Activated T-helper 2 cell treated with anti-CD3 and anti-CD28 coated beads, Interferon-gamma antibody, Interleukin-2, Interleukin-4, amounts not matched to agents 10 μg/mL and 5 μg/mL and 100 μg/mL, durations not matched to agents 14 hours and 24 hours and 36 hours (primary cell): ENCODE measurements at places on chromosomes 7 and 10. TPM values are rescaled to one million over a fixed set of nuclear protein-coding genes. Genes with fewer than 3 reads are reported as not detected.

- H3K27ac ChIP-seq, result no peak overlapping the region
- H3K4me1 ChIP-seq, result no peaks in the 10 kb centered on the region
- H3K4me3 ChIP-seq, result no peak overlapping the region
Measured at GRCh38 chr10:662686-663465, 26.6 kb downstream of the DIP2C start.

DNA sequence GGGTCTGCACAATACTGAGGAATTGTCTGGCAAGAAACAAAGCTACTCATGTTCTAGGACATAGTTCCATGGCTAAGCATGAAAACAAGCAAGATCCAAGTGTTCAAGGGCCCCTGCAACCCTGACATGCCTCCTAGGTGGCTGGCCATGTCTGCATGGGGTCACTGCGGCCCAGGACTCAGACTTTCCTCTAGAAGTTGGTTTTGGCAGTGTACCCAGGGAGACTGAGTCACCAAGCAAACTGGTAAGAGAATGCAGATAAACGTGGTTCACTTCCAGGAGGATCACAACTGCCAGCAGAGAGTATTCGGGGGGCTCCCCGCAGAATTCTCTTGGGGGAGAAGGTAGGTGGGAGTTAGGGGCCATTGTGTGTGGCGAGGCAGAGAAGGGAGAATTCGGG lies 7.4 kb upstream of the PFKFB3 start:
- H3K4me3 ChIP-seq, result no peak overlapping the region
- H3K4me1 ChIP-seq, result peaks cover 33% of the 10 kb centered on the region
- H3K27me3 ChIP-seq, result no peaks in the 10 kb centered on the region
- no peak overlapping the region for H3K27ac ChIP-seq
- peaks cover 12% of the 10 kb centered on the region for H3K36me3 ChIP-seq

DNA sequence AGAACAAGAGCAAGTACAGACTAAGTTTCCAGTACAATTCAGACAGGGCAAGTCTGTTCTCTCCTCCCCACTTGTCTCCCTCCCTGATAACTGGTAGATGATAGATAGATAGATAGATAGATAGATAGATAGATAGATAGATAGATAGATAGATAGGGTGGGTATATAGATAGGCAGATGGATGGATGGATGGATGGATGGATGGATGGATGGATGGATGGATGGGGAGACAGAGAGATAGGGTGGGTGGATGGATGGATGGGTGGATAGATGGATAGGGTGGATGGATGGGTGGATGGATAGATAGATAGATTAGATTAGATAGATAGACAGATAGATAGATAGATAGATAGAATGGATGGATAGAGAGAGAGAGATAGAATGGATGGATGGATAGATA lies 152.8 kb upstream of the MKLN1 start:
- H3K4me1 ChIP-seq, result no peaks in the 10 kb centered on the region
- no peaks in the 10 kb centered on the region for H3K36me3 ChIP-seq
- no peak overlapping the region for H3K4me3 ChIP-seq

DNA sequence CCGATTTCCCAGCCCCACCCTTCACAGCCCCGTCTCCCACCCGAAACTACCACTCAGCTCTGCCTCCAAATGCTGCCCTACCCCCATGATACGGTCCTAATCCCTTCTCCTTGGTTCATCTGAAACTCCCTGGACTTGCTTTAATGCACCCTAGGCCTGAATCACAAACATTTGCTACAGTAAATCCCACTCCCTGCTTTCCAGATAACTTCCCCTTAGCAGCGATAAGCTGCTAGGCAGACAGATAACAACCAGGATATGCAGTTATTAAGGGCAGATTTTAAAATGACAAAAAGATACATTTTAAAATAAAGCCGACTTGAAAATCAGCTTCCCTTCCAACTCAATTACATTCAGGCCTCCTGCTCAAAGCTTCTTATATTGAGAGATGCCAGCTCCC lies 514.7 kb downstream of the GRID1 start:
- no peak for DNase-seq
- no peak overlapping the region for H3K4me3 ChIP-seq
- H3K27ac ChIP-seq, result no peak overlapping the region
- no peaks in the 10 kb centered on the region for H3K36me3 ChIP-seq
- H3K4me1 ChIP-seq, result peaks cover under 1% of the 10 kb centered on the region

GRCh38 chr10:131346456-131346855 lies 34.9 kb upstream of the TCERG1L start:
- H3K36me3 ChIP-seq, result no peaks in the 10 kb centered on the region
- no peak overlapping the region for H3K4me3 ChIP-seq
- no peaks in the 10 kb centered on the region for H3K27me3 ChIP-seq
- H3K27ac ChIP-seq, result no peak overlapping the region
- DNase-seq, result no peak

DNA sequence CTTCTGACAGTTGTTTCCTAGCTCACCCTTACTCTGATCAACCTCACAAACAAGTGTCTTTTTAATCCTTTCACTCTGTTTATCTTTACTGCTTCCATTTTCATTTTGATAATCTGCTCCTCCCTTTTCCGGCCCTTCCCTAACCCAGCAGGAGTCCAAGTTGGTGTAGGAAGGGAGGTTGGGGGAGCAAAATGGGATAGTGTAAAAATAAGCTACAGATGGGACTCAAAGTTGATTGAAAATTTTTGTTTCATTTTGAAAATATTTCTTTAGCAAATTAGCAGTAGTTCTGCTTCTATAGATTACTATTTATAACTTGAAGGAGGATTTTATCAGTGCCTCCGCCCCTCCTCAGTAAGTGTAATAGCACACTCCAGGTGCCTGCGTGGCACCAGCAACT lies 112.0 kb downstream of the WNT2 start:
- peaks cover 2% of the 10 kb centered on the region for H3K4me1 ChIP-seq
- H3K27me3 ChIP-seq, result no peaks in the 10 kb centered on the region
- no peak overlapping the region for H3K4me3 ChIP-seq
- no peaks in the 10 kb centered on the region for H3K36me3 ChIP-seq
- H3K27ac ChIP-seq, result no peak overlapping the region
- DNase-seq, result no peak

- H3K27ac ChIP-seq, result no peak overlapping the region
- no peaks in the 10 kb centered on the region for H3K4me1 ChIP-seq
- H3K36me3 ChIP-seq, result no peaks in the 10 kb centered on the region
- no peak for DNase-seq
- H3K27me3 ChIP-seq, result peaks cover 7% of the 10 kb centered on the region
Measured at GRCh38 chr10:119005362-119006043, 24.0 kb upstream of the NANOS1 start.

DNA sequence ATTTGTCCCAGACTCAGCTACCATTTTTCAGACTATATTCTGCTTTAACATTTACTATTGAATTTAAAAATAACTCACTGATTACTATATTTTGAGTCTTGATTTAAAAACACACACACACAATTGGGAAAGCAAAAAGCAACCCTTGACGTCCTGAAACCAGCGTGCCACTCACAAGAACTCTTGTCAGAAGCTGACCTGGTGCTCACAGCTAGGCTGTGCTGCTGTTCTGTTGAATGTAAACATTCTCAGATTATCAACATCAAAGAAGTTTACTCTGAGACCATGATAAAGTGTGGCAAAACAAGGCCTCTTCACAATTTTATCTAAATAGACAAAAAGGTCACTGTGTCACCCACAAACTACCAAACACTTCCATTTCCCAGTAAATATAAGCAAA lies 62.6 kb upstream of the CACNA2D1 start:
- no peaks in the 10 kb centered on the region for H3K36me3 ChIP-seq
- no peak overlapping the region for H3K4me3 ChIP-seq
- H3K27ac ChIP-seq, result no peak overlapping the region
- H3K27me3 ChIP-seq, result no peaks in the 10 kb centered on the region
- no peaks in the 10 kb centered on the region for H3K4me1 ChIP-seq

- H3K4me1 ChIP-seq, result no peaks in the 10 kb centered on the region
- peaks cover 3% of the 10 kb centered on the region for H3K27me3 ChIP-seq
- no peak for DNase-seq
Measured at GRCh38 chr10:60677531-60678129, 100.6 kb upstream of the CDK1 start.

- DNase-seq, result no peak
- peaks cover 59% of the 10 kb centered on the region for H3K36me3 ChIP-seq
- no peaks in the 10 kb centered on the region for H3K27me3 ChIP-seq
- H3K4me3 ChIP-seq, result peak overlapping the region; percentile 11
- peak overlapping the region; percentile 88 for H3K27ac ChIP-seq
Measured at GRCh38 chr7:7672545-7673239, 32.1 kb downstream of the UMAD1 start.

DNA sequence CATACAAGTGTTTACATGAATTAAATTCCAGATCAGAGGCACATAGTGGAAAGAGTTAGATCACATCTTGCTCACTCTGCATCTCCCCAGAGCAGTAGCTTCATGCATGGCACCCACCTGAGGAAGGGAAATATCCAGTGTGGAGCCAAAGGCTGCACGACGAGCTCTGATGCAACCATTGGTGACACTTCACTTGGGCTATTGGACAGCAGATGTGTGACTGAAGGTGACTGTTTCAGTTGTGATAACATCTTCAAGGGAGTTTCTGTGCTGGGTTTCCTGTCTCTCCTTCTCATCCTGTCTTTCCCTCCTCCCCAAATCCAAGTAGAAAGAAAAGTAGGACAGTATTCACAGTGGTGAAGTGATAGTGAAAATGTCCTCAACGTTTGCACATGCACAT lies 115.0 kb downstream of the TAF3 start:
- peaks cover 11% of the 10 kb centered on the region for H3K36me3 ChIP-seq
- H3K27me3 ChIP-seq, result no peaks in the 10 kb centered on the region
- no peak overlapping the region for H3K4me3 ChIP-seq
- no peak overlapping the region for H3K27ac ChIP-seq
- H3K4me1 ChIP-seq, result peaks cover 13% of the 10 kb centered on the region
- no peak for DNase-seq

DNA sequence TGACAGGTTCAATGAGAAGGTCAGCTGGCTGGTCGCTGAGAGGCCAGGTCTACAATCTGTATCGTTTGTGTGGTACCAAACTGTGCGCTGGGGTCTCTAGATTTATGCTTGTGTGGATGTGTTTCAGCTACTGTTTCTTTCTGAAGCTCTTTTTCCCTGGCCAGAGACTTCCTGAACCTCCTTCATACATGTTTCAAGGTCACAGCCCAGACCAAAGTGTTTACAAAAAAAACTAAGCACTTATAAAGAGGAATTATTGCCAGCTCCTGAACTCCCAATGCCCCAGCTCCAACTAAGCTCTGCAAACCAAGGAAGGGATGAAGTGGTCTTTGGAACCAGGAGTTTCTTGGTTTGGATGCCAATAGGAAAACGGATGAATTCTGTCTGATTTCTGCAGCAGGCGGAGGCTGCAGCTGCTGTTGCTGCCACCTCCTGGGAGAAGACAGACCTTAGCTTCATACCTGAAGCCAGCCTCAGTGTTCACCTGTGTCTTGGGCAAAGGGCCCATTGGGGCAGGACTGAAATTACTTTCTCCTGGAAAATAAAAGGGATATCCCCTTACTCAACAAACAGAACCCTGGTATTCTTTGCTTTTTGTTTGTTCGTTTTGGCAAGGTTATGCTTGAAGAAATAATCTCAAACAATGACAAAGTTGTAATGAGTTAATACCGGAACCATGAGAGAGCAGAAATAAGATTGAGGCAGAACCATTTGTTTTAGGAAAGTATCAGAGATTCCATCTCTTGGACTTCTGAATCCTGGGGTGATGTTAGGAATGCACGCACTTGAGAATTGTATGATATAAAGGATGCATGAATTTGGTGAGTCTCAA lies 24.6 kb upstream of the MKLN1 start:
- no peak overlapping the region for H3K27ac ChIP-seq
- peaks cover 3% of the 10 kb centered on the region for H3K36me3 ChIP-seq
- H3K4me3 ChIP-seq, result no peak overlapping the region
- DNase-seq, result no peak
- H3K27me3 ChIP-seq, result peaks cover 7% of the 10 kb centered on the region
- H3K4me1 ChIP-seq, result no peaks in the 10 kb centered on the region

DNA sequence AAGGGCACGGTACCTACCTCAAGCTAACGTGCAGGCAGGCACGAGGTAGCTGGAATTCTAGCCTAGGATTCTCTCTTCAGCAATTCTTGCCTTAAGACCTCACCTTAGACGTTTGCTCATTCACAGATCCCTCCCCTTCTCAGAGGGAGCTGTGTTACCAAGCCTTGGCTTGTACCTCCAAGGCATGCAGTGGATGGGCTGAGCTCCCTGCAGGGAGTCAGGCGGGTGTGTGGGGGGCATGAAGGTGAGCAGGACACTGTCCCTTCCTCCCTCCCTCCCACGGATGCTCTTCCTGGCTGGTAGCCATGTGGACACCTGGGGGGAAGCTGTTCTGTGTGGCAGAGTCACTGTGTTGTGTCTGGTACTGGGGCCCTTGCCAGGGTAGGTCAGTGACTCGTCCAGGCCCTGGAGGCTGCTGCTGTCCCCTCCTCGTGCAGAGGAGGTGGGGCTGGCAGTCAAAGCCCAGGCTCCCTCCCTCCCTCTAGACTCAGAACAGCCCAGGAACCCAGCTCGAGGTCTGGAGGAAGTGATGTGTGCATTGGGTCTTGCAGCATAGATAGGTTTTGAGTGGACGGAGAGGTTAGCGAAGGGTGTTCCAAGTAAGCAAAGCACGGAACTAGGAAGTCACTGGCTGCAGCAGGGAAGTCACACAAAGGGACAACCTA lies 222.2 kb upstream of the SH2B2 start:
- no peak overlapping the region for H3K27ac ChIP-seq
- H3K36me3 ChIP-seq, result no peaks in the 10 kb centered on the region
- H3K4me3 ChIP-seq, result no peak overlapping the region

- no peak overlapping the region for H3K4me3 ChIP-seq
- H3K27ac ChIP-seq, result no peak overlapping the region
- DNase-seq, result no peak
- H3K4me1 ChIP-seq, result peaks cover 2% of the 10 kb centered on the region
- H3K36me3 ChIP-seq, result no peaks in the 10 kb centered on the region
- H3K27me3 ChIP-seq, result peaks cover 13% of the 10 kb centered on the region
Measured at GRCh38 chr10:35307297-35307696, 29.0 kb upstream of the CCNY start.

DNA sequence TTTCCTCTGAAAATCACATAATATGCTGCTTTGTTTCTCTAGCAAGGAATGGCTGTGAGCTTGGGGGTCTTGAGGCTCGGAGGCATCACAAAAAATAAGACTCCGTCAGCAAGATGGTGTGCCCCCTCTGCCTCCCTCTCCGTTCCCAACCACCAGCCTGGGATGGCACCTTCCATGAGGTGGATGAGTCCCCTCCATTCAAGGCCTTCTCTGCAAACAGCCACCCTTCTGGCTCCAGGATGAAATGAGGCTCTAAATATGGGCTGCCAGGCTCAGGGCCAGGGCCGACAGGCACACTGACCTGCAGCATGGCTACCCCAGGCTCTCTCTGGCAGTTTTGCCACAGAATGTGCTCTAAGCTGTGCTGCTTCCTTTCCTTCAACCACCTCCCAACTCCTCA lies 521.5 kb downstream of the PTPRN2 start:
- H3K36me3 ChIP-seq, result no peaks in the 10 kb centered on the region
- no peaks in the 10 kb centered on the region for H3K4me1 ChIP-seq
- H3K27ac ChIP-seq, result no peak overlapping the region

DRGX gene
- total RNA-seq, result not detected in 2 replicates

GFRA1 gene
- not detected in 2 replicates for total RNA-seq

OR9A2 gene
- 0.30 TPM in 1 of 2 replicates, not detected in the other for total RNA-seq

PCLO gene
- not detected in 2 replicates for total RNA-seq

GPR85 gene
- not detected in 2 replicates for total RNA-seq

PWWP2B gene
- 3.8 TPM in 2 replicates for total RNA-seq

GPR37 gene
- not detected in 2 replicates for total RNA-seq
